ENCODE measurements at places on chromosomes 1 and 21. TPM values are rescaled to one million over a fixed set of nuclear protein-coding genes. Genes with fewer than 3 reads are reported as not detected.

IGSF9 gene
- 8.5 TPM for total RNA-seq

OR2L2 gene
- total RNA-seq, result not detected

IL23R gene
- total RNA-seq, result not detected

CNR2 gene
- total RNA-seq, result not detected

PGLYRP4 gene
- total RNA-seq, result not detected

MYCL gene
- 39.5 TPM for total RNA-seq

ATP6V1G3 gene
- 1.5 TPM for total RNA-seq

OR2M3 gene
- not detected for total RNA-seq

AZIN2 gene
- total RNA-seq, result 1.7 TPM

UBE4B gene
- total RNA-seq, result 69.5 TPM

TNFRSF14 gene
- total RNA-seq, result 1.2 TPM

FTCD gene
- 3.6 TPM for total RNA-seq

PAFAH2 gene
- total RNA-seq, result 11.6 TPM

DFFA gene
- total RNA-seq, result 91.2 TPM
